ENCODE measurements at places on chromosomes 11 and 22.

DNA sequence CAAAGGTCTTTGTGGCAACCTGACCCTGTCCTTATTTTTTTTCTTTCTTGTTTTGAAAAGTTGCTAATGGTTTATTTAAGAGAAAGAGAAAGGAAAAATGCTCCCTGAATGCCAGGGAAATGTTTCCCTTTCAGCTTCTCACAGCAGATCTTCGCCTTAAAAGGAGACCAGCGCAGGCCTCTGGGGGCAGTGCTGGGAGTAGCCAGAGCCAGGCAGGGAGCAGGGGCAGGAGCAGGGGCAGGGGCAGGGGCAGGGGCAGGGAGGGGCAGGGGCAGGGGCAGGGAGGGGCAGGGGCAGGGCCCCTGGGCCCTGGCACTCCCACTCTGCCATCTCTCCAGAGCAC lies 5.1 kb downstream of the MOB2 start:
- DNase-seq, result no peak

- no peak for DNase-seq
Measured at GRCh38 chr11:119198925-119199324, 7.2 kb upstream of the CBL start.

- no peak for DNase-seq
Measured at GRCh38 chr22:50524676-50525103, 708 bp downstream of the SCO2 start.

DNA sequence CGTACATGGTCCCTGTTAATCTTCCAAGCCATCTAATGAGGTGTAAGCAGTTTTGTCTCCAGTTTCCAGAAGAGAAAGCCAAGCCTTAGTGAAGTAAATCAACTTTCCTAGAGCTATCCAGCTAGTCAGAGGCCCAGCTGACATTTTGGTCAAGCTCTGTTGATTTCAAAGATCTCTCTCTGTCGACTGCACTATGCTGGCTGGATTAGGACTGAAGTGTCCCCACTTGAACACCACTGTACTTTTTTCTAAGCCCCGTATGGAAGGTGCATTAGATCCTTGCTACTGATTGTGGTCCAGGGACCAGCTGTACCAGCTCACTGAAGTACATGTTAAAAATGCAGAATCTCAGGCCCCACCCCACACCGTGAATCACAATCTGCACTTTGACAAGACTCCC lies 176.5 kb upstream of the NAV2 start:
- DNase-seq, result no peak

GRCh38 chr11:125535585-125535984 lies 33.7 kb upstream of the EI24 start:
- DNase-seq, result no peak

DNA sequence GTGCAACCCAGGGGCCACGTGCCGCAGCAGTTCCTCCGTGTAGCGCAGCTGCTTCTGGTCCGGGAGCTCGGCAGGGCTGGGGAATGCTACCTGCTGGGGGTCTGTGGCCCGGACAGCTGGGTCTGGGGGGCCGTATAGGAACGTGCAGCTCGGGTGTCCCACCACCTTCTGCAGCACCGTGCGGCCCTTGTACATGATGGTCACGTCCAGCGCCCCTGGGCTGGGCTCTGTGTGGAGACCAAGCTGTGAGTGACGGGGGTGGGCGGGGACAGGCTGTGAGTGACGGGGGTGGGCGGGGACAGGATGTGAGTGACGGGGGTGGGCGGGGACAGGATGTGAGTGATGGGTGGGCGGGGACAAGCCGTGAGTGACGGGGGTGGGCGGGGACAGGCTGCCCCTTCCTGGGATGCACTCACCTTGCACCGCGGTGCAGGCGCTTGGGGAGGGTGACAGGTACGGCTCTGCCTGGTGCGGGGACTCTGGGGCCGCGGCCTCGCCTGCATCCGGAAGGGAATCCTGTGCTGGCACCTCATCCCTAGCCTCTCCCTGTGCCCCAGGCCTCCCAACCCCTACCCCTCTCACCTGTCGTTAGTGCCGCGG lies 2.3 kb downstream of the IRF7 start:
- no peak for DNase-seq

- DNase-seq, result no peak
Measured at GRCh38 chr22:44143579-44143978, 37.1 kb upstream of the PARVG start.

DNA sequence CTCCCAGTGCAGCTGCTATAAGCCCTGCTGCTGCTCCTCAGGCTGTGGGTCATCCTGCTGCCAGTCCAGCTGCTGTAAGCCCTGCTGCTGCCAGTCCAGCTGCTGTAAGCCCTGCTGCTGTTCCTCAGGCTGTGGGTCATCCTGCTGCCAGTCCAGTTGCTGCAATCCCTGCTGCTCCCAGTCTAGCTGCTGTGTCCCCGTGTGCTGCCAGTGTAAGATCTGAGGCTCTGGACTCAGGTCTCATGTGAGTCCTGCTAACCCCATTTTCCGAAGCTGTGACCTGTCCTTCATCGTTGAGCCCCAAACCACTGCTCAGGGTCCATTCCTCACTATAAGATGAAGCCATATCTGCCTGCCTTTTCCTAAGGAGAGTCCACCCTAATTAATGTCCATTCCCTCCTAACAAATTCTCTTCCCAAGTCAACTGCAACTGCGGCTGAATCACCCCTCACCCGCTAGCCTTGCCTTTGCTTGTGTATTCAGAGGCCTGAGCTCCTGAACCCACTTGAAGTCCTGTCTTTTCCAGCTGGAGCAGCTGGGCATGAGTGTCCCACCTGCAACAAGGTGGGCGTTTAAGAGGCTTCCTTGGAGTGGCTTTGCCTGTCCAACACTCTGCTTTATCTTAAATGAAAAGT lies 626 bp downstream of the KRTAP5-7 start:
- no peak for DNase-seq

DNA sequence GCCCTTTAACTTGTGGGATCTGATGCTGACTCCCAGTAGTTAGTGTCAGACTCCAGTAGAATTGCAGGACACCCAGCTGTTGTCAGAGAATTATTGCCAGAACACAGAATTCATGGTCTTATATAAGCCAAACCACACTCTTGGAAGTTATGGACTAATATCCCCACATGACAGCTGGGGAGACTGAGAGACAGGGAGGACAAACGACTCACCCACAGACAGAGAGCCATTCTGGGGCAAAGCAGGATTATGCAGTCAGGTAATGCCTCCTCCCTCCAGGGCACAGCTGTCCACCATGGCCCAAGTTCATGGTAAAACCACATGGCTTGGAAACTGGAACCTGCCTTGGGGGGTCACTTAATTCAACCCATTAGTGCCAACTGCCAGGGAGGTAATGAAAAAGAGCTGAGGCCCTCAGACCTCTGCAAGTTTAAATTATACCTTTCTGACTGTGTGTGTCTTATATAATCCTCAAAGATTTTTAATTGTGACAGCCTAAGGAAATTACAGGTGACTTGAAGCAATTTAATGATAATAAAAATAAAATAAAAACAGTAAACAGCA lies 299.5 kb downstream of the BUD13 start:
- DNase-seq, result no peak

GRCh38 chr22:32518848-32519247 lies 44.2 kb downstream of the FBXO7 start:
- DNase-seq, result no peak

DNA sequence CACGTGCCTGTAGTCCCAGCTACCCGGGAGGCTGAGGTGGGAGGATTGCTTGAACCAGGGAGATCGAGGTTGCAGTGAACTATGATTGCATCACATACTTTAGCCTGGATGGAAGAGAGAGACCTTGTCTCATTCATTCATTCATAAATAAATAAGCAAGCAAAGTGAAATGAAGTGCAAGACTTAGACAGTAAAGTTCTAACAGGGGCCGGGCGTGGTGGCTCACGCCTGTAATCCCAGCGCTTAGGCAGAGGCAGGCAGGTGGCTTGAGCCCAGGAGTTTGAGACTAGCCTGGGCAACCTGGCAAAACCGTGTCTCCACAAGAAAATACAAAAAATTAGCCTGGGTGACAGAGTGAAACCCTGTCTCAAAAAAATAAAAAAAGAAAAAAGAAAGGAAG lies 1.6 kb upstream of the ZNF280A start:
- no peak for DNase-seq

DNA sequence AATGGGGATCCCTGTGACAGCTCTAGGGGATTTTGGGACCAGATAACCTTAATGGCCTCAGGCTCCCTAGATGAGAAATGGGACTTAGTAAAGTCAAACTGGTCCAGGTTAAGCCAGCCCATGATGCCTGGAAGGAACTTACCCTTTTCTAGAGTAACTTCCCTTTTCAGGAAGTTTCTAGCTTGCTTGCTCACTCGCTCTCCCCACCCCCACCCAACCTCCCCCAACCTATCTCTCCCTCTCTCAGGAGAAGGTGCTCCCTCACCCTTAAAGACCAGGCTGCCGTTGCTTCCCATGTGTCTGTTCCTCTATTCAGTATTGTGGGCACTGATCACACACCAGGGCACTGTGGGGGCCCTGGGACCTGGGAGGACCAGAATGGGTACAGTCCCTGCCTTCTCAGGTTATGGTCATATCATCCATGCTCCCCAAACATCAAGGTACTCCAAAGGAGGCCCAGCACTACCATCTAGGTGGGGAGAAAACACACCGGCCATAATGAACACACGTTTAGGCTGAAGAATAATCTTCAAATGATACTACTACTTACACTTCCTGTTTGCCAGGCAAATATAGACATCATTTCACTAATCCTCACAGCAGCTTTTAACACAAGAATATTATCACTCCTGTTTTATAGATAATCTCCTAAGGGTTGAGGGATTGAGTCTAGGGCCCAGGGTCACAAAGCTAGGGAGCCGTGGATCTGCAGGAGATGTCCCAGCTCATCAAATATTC lies 18.2 kb downstream of the KCNQ1OT1 start:
- DNase-seq, result no peak

DNA sequence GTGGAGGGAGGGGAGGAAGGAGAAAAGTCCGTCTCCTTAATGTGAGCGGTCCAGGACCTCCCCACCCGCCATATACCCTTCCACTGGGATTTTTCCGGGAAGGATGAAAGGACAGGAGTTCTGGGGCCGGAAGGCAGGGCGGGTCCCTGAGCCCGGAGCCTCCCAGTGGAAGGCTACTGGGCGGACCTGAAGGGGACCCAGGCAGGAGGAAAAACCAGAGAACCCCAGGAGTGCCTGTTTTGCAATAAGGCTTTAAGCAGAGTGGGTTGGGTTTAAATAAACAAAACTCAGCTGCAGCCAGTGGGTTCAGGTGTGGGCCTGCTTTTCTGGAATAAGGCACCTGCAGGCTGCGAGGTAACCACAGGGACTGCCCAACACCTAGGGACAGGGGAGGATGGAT lies 1.7 kb upstream of the CELSR1 start:
- no peak for DNase-seq

- no peak for DNase-seq
Measured at GRCh38 chr11:80155412-80156017, 714.7 kb upstream of the TENM4 start.

- no peak for DNase-seq
Measured at GRCh38 chr11:103528046-103528445, 418.8 kb downstream of the DYNC2H1 start.

DNA sequence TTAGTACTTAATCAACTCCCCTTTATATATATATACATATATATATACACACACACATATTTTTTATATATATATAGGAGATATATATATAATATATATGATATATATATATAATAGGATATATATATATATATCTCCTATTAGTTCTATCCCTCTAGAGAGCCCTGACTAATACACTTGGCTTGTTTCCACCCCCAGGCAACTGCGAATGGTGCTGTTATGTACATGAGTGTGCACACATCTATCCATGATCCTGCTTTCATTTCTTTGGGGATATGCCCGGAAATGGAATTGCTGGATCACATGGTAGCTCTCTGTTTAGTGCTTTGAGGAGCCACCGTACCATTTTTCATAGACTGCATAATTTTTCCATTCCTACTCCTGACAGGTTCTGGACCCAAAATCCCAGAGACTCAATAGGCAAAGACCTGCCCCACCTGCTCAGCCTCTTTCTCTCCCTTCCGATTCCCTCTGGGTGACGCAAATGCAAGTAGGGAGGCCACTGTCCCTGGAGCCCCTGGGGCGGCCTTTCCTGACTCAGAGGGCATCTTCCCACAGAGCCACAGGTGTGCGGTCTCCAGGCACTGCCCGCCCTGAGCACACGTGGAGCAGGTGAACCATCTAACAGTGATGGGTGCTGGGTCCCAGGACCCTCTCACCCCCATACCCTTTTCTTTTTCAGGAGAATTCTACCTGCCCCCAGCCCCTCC lies 12.0 kb downstream of the FGF3 start:
- no peak for DNase-seq

DNA sequence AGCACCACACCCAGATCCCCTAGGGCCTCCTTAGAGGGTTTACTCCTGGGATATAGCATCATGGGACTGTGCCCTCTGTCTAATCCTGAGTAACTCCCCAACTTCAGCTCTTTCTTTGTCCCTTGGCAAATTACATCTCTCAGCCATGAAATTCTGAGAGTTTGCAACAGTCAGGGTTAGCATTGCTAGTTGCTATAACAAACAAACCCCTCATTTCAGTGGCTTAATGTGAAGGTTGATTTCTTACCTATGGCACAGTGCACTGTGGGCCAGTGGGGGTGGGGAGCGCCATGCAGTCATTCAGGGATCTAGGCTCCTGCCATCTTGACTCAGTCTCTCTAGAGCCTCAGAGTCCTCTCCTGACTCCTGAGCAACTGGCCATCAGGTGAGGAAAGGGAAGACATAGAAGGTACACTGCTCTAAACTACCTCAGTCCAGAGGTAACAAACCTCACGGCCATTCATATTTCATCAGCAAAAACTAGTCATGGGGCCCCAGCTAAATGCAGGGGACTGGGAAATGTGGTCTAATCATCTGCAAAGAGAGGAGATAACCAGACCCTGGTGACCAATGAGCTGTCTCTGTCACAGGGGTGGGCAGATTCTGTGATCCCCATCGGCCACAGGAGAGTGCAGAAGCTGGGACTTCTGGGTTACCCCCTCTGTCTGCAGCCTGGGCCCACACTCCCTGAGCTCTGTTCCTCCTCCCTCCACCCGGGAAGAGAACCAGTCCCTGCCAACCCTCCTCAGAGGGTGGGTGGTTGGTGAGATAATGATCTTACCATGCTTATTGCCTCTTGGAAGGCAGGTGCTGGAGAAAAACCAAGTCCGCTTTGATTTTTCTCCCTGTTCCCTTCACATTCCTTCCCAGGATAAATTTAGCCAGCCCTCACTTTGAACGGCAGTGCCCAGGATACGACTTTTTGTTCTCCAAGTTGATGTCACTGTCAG lies 17.5 kb downstream of the PRG3 start:
- no peak for DNase-seq

- no peak for DNase-seq
Measured at GRCh38 chr11:14642873-14643696, 519 bp upstream of the PDE3B start.

GRCh38 chr22:35539910-35540594 lies 579 bp upstream of the RASD2 start:
- DNase-seq, result no peak

Data from SIG-M5 (cell line).